Mesendoderm (in vitro differentiated cells): ENCODE measurements at places on chromosomes 3 and 15.

DNA sequence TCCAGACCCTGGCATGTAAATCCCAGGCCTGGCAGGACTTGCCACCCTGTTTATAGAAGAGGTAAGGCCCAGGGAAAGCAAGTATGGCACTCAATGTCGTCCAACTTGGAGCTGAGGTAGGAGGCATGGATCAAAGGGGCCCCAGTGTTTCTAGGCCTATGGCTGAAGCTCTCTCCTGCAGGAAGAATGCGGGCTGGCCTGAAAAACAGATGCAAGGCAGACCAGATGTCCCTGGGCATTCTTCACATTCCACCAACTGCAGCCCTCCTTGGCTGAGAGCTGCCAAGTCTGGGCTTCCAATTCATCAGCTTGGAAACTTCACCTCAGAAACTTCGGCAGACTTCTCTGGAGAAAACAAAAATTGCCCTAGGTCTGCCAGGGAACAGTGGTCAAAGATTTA lies 22.2 kb downstream of the MESD start:
- peak; percentile 96 for DNase-seq

DNA sequence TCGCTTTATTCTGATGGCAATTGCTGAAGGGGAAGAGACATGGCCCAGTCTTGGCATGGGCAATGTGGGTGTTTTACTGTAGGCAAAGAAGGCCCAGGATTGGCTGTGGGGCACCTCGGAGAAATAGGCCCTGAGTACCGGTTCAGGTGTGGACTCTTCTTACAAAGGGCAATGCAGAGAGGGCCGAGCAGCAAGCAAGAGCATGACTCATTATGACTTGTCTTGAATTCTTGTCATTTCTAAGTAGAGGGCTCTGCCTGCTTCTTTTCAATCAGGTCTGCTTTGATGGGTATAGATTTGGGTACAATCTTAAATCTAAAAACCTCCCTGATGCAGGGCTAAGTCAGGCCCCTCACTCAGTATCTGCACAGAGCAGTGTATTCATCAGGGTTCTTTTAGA lies 14.8 kb upstream of the BUB1B start:
- peak; percentile 58 for DNase-seq

GRCh38 chr3:195763843-195764825 lies 43.4 kb downstream of the MUC20 start:
- DNase-seq: no peak

GRCh38 chr3:143332026-143332425 lies 212.5 kb downstream of the CHST2 start:
- peak; percentile 34 for DNase-seq

- no peak for DNase-seq
These were observed 104.4 kb downstream of the PPP2R3A start for GRCh38 chr3:136069933-136070332.

DNA sequence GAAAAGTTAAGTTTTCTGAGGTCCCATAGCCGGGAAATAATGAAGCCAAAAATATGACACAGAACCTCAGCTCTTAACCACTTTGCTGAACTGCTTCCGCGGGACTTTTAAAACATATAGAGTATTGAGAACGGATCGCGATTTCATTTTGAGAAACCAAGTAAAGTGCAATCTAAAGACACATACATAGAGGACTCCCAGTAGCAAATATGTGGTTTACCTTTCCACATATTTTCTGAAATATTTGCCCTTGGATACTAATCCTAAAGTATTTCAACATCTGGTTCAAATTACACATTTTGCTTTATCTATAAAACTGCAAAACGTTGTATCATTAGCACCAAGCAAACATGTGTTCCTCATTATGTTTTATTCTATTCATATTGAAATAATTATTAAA lies 776.5 kb downstream of the ROBO2 start:
- DNase-seq: no peak

DNA sequence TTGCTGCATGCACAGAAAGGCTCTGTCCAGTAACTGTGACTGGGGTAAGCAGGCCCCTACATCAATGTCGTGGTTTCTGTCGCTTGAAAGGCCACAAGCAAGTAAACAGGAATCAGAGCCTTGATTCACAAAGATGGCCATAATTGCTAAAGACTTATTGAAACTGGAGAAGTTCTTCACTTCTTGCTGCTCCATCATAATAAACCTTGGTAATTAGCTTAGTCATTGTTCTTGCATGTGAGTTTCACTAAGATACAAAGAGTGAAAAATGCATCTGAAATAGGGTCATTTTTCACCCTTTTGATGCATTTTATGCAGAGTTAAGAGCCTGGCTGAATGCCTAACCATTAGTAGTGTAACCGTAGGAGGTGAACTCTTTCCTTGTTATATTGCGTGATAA lies 3.2 kb downstream of the SEMA6D start:
- DNase-seq: no peak

DNA sequence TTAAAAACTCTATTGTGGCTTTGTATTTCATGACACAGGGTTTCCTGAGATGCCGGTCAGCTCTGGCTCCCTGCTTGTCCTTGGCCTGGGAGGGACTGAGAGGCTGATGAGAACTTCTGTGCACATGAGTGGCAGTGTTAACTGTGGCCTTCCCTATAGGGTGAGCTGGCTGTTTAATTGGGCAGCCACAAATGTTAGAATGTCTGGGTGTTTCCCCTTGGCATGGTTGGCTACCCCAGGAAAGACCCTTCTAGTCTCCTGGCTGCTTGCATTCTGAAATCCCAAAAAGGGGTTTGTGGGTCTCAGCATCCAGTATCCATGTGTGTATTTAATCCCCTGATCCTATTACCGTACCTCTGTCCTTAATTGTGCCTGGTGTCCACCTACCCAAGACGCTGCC lies 3.0 kb upstream of the KLF13 start:
- DNase-seq: no peak

DNA sequence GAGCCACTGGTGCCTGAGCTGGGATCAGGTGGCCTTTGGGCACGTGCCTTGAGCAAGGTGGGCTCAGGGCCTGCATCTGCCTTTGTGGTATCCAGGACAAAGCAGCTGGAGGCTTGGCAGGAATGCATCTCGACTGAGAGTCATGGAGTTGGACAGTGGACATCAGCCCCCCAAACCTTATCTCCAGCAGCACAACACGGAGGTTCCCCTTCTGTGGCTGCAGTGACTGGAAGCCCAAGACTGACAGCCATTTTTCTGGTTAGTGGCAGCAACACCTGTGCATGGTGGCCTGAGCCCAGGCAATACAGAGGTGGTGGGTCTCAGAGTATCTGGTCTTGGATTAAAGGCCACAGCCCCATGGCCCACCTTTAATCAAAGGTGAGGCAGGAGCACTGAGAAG lies 27.8 kb upstream of the TSEN2 start:
- DNase-seq: no peak

DNA sequence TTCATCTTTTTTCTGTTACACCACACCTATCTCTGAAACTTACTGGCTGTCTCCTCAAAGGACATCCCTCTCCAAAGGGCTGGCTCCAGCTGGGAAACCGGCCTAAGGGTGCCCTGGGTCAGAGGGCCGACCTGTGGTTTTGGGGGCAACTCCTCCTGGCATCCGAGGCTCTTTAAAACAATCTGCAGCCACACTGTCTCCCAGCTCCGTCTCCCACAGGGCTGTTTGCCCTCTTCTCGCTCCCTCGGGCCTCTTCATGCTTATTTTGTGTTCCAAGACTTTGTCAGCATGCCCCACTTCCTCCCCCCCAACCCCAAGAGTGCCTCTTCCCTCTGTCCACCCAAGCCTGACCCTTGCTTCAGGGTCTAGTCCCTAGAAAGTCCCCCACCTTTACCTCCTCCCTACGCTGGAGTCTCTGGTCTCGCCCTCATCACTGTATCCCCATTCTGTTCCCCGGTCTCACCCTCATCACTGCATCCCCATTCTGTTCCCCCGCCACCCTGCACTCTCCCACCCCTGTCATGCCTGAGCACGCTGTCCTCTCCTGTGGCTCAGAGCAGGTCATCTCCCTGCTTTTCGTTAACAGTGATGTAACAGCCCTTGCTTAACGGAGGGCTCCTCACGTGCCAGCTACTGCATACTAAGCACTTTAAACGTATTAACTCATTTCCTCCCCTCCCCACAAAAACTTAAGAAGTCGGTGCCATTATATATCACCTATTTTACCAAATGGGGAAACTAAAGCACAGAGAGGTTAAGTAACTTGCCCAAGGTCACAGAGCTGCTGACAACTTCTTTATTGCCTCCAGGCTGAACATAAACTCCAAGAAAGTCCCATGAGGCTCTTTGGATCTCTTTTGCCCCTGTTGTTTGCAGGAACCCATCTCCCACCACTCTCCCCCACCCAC lies 1.1 kb upstream of the CSK start:
- no peak for DNase-seq

GRCh38 chr3:49903451-49904424 lies at the start of gene MST1R:
MST1R (minus strand) TSS chr3:49903873; CDS start chr3:49903609, 264 bp downstream.
- DNase-seq: peak; percentile 96

DNA sequence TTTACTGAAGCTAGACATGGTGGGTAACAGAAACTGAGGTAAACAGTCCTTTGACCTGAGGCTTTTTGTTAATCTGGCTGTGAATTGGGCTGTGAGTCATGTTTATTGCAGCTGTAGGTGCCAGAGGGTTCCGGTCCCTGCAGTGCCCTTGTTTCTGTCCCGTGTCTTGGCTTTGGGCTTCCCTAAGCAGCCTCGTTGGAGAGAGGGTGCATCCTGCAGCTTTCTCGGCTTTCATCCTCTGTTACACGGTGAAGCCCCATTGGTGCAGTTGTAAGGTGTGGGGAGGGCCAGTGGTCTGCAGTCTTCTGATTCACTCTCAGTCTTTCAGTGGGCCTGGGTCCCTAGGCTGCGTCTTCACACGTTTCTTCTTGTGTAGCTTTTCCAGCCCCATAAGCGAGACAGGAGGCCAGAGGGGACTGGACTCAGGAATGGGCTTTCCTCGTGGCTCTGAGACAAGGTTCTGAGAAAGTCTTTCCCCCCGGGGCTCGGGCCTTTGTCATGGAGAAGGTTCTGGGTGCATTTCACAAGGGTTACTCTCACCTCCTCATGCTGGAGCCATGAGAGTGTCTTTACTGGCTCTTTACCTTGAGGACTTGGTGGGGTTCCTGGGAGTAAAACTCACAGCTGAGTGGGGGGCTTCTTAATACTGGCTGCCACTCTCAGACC lies 33.1 kb downstream of the ASB7 start:
- DNase-seq: peak; percentile 80

DNA sequence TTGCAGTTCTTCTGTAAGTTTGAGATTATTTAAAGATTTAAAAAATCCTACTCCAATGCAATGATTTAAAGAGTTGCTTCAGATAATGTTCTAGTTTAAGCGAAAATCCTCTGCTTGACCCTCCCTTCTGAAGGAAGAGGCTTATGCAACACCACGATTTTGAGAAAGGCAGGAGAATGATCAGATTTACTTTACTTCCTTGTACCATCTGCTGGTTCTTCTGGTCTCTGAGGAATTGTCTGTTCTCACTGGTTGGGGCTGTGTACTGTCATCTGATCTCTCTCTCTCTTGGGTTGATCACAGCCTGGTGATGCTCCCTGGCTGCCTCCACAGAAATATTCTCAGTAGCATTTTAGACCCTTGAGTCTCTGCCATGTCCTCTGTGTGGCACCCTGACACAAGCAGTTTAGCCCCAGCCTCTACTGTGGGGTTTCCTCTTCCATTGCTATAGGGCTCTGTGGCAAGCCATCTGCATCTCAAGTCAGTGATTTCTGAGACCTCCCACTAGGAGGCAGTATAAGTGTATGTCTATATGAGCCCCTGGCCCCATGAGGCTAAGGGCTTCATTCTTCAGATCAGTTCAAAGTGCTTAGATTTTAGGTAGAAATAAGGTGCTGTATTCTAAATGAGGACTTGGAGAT lies 50.8 kb upstream of the PLAAT1 start:
- peak; percentile 93 for DNase-seq

DNA sequence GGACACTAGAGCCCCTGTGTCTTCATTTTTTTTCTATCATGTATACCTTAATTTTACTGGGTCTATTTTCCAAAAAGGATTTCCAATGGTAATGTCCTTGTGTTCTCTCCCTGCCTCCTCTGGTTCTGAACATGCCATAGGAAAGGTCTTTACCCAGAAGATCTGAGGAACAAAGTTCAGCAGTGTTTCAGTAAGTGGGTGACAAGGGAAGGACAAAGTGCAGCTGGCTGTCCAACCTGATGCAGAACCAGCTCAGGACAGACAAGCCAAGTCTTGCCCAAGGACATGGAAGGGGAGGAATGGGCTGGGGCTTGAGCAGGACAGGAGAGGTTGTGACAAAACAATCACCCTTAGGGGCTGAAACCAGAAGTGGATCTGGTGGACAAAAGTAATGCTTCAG lies 61.2 kb upstream of the STRIT1 start:
- no peak for DNase-seq

- DNase-seq: no peak
These were observed 47.5 kb downstream of the HMCES start for GRCh38 chr3:129326138-129326537.

- no peak for DNase-seq
These were observed 18.8 kb downstream of the CXCR6 start for GRCh38 chr3:45962033-45962432.

- DNase-seq: no peak
These were observed 6.2 kb downstream of the TGFBR2 start for GRCh38 chr3:30612437-30613132.

DNA sequence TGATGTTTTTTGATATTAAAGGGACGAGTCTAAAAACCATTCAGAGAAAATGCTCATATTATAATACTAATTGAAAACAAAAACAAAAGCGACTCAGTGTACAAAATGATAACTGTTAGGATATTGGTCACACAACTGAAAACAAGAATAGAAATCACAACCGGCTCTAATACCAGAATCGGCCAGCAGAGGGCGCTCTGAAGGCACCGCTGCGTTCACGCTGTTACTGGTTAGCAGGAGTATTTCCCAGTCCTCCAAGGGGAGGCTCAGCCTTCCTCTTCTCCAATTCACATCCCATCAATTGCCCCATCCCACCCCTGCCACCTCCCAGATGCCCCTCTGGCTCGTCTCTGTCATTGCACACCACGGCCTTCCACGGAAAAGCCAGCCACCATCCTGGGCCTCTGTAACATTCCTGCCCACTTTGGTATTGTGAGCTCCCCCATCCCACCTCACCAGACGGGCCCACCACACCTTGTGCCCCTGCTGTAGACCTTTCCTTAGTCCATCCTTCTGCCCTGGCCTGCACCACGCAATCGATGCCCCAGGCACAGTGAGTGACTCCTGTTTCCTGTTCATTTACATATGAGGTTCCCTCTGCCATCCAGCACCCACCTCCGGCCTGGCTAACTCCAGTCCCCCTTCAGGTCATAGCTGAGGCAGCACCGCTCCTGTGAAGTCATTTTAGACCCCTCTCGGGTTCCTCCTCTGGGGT lies 8.5 kb downstream of the FAM107A start:
- peak; percentile 79 for DNase-seq

GRCh38 chr3:52176951-52177700 lies 20.8 kb upstream of the ALAS1 start:
- no peak for DNase-seq

DNA sequence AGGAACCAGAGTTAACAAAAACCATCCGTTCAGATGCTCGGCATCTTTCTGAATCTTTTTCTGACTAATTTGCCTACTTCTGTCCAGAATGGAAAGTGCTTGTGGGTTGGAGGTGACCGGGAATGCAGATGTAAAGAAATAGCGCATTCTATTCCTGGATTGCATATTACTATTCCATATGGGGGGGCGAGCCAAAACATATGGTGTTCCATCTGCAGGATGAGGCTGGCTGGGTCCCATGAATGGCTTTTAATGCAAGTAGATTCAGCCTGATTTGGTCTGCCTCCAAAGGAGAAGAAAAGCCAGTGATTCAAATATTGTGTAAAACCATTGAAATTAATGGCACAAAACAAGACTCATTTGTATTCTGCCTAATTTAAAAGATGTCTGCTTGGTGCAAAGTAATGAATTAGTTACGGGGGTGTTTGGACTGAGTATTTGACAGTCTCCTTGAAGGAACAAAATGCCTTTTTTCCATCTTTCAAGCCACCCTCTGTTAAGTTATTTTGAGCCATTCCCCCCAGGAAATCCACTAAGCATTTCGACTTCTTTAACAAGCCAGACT lies 99.0 kb downstream of the ST8SIA2 start:
- no peak for DNase-seq

GRCh38 chr3:5047764-5048419 lies 68.7 kb downstream of the BHLHE40 start:
- no peak for DNase-seq
